Vagina (tissue), 2 donors: ENCODE measurements at places on chromosomes 12 and 14.

DNA sequence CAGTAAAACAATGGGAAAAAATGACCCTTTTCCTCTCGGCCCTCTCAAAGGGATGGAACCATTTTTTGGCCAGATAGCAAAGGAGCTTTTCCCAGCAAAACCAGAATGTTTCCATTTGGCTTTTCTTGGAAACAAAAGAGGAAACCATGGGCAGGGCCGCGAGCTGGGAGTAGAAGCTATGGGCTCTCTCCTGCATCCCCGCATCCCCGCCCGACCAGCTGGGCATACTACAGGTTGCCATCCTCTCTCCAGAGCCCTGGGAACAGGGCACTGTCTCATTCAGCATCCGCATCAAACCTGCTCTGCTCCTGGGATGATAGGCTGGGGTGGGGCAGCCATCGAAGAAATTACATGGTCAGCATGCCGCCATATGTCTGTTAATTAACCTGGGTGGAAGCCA lies 20.9 kb downstream of the CD9 start:
- DNase-seq, result no peak

DNA sequence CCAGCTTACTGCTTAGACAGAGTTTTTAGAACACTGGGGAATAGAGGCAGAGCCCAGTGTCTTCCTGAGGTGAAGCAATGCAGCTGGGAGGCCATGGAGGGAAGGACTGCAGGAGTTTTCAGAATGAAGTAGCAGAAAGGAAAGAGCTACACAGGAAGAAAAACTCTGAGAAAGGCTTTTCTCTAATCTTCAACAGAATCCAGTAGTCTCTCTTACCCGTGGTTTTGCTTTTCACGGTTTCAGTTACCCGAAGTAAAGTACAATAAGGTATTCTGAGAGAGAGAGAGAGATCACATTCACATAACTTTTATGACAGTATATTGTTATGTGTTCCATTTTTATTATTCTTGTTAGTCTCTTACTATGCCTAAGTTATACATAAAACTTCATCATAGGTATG lies 761.6 kb downstream of the BCL11B start:
- no peak for DNase-seq

DNA sequence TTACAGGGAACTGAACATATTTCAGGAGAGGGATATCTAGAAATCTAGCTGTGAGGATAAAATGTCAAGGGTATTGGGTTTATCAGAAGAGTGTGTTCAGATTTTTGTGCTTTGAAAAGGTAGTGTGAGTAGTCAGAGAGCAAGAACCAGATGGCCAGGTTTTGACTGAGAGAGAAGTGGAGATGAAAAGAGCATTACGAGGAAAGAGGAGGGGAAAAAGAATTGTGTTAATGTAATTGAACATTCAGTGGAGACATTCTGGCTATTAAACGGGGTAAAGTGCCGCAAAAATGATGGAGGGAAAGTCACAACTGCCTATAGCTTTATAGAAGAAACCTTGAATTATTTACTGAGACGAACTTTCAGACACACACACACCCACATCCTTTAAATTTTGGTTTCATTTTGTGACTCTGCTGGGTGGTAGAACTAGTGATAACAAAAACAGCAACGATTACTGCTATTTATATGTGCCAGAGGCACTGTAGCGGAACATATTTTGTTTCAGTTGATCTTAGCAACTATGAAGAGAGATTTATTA lies 213.6 kb downstream of the ERC1 start:
- DNase-seq, result no peak

DNA sequence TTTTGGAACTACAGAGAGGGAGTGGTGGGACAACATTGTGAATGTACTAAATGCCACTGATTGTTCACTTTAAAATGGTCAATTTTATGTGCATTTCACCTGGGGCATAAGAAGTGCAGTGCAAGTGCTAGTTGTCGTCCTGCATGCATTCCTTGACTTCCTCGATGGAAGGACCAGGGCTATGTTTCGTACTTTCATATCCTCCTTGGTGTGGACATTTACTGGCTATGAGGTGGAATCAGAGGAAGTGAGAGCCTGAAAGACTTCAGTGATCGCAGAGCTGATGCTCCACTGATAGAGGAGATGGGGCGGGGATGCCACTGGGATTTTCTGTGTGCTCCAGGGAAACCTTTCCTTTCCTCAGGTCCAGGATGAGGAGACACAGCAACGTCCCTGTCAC lies 54.1 kb upstream of the DDX11 start:
- DNase-seq, result no peak

- DNase-seq, result no peak
These were observed 51.9 kb downstream of the SERPINA3 start for GRCh38 chr14:94663965-94664704.
